Epithelial cell of umbilical artery (primary cell): ENCODE measurements at places on chromosomes 13 and 19. TPM values are rescaled to one million over a fixed set of nuclear protein-coding genes. Genes with fewer than 3 reads are reported as not detected.

The ZNF613 gene
- 5.2 and 12.5 TPM in 2 replicates for total RNA-seq

The METTL21C gene
- not detected in 2 replicates for total RNA-seq

The TMED1 gene
- 65.2 and 66.6 TPM in 2 replicates for total RNA-seq

The MICU2 gene
- total RNA-seq: 41.5 and 51.0 TPM in 2 replicates

The ACP7 gene
- under 0.01 TPM in 1 of 2 replicates, not detected in the other for total RNA-seq

The TEX29 gene
- not detected in 2 replicates for total RNA-seq

The C1QTNF9B gene
- not detected in 2 replicates for total RNA-seq

The PCDH17 gene
- 1.3 and 1.4 TPM in 2 replicates for total RNA-seq

The GSX1 gene
- not detected in 2 replicates for total RNA-seq

The IFI30 gene
- 3.3 TPM in 1 of 2 replicates, not detected in the other for total RNA-seq

The SOX1 gene
- total RNA-seq: not detected in 2 replicates

The CAMSAP3 gene
- under 0.01 TPM in 1 of 2 replicates, not detected in the other for total RNA-seq

The GJA3 gene
- total RNA-seq: under 0.01 and 0.15 TPM in 2 replicates

The TRAPPC5 gene
- total RNA-seq: 77.8 and 89.3 TPM in 2 replicates

The SYNGR4 gene
- not detected in 2 replicates for total RNA-seq

The GNG8 gene
- not detected in 2 replicates for total RNA-seq

The RELB gene
- total RNA-seq: 8.4 and 8.8 TPM in 2 replicates

The FFAR2 gene
- not detected in 2 replicates for total RNA-seq

The CEACAM4 gene
- not detected in 2 replicates for total RNA-seq

The MADCAM1 gene
- total RNA-seq: not detected in 2 replicates

The RNF113B gene
- total RNA-seq: not detected in 2 replicates

The IZUMO1 gene
- 0.30 and 0.32 TPM in 2 replicates for total RNA-seq
